Stimulated activated CD4-positive, alpha-beta T cell treated with anti-CD3 and anti-CD28 coated beads, TNF-alpha, amount 100 ng/mL, for 24 hours (primary cell): ENCODE measurements at places on chromosomes 5 and 9.

DNA sequence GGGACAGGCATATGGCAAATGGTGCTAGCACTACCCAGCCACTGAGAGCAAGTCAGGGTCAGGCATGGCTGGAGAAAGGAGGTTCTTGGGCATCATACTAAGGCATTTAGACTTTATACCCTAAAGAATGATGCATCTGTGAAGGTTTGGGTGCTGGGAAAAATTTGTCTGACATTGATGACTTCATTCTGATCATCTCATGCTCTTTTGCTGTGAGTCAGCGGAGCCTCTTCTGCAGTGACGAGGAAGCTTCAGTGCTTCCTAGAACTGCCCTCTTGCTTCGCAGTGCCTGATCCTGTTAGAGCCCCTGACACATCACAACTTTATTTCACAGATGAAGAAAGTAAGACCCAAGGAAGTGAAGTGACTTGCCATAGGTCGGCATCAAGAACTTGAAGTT, 266.6 kb upstream of the GAS1 start:
- DNase-seq = no peak

DNA sequence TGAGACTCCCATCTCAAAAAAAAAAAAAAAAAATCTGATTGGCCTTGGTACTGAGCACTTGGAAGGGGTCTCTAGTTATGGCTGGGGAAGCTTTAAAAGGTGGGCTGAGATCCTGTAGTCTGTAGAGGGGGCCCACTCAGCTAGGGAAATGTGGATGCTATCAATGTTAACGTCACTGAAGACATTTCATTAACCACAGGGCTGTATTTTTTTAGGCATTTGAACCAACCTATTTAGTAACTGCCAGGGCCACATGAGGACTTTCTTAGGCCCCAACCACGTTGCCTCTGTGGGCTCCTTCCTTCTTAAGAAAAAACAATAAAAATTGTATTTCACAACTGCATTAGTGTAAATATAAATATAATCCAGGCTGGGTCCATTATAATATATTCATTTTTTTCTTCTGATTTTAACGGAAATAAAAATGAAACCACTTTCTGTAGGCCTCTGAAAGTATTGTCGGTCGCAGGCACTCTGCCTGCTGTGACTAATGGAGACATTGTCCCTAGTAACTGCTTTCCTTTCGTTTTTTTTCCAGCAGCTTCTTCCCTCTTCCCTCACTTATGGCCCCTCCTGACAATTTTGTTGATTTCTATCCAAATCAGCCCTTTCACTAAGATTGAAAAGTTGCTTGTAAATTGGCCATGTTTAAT, 71.6 kb downstream of the GCNT1 start:
- no peak for DNase-seq

DNA sequence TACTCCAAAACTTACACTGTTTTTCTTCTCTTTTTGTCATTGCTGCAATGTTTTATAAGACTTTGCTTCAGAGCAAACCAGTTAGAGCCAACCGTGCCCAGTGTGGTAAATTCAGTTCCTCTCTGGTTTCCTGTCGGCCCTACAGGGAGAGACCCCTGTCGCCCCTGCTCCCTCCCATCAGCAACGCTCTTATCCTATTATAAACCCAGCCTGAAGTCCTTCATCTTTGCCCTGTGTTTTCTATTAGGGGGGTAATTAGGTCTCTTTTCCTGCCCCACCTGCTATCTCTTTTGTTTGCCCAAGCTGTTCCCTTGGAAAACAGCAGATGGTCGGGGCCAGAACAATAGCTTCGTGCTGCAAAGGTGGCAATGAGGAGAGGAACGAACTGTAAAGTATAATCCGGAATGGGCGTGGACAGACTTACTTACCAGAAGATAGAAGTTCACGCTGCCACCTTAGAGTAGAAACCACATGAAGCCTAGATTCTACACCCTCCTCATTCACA, 21.4 kb upstream of the OTULINL start:
- DNase-seq = no peak

GRCh38 chr9:94799578-94800264, 73.2 kb downstream of the AOPEP start:
- DNase-seq = no peak

GRCh38 chr9:86321373-86321772, 32.8 kb downstream of the TUT7 start:
- no peak for DNase-seq

DNA sequence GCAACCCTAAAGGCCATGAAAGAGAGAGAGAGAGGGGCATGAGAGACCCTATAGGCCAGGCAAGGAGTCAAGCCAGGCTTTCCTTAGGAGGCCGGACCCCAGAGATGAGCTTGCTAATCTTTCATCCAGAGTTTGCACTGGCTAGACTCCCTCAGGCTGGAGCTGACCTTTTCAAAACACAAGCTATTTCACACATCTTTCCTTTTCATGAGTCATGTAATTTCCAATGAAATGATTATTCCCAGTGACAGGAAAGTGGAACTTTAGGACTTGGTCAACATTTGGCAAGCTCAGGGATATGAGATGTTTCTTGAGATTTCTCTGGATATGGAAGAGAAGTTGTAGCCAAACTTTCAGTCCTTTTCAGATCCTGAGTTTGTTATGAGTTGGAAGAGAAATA, 117.7 kb downstream of the TARS1 start:
- no peak for DNase-seq

GRCh38 chr5:180639741-180640610, 9.4 kb downstream of the FLT4 start:
- no peak for DNase-seq

GRCh38 chr5:150585781-150586341, 54.6 kb upstream of the SYNPO start:
- no peak for DNase-seq

DNA sequence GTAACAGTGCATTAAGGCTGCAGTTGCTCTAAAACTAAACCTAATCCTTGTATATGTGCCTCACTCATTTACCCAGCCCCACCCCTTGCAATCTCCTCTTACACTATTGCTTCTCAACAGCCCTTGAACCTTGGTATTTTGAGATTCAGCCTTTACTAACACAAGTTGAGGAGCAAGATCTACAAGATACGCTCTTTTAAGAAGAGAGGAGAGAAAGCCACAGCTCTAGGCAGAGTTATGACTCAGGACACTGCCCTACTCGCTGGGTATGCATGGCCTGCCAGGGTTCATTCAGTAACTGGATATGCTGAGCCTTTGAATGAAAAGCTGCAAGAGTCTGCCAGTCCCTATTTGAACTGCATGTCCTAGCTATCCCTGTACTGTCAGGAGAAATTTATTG, 219.5 kb downstream of the PCSK5 start:
- no peak for DNase-seq

- no peak for DNase-seq
These were observed 1.0 kb upstream of the ALDH1B1 start for GRCh38 chr9:38391278-38392118.

DNA sequence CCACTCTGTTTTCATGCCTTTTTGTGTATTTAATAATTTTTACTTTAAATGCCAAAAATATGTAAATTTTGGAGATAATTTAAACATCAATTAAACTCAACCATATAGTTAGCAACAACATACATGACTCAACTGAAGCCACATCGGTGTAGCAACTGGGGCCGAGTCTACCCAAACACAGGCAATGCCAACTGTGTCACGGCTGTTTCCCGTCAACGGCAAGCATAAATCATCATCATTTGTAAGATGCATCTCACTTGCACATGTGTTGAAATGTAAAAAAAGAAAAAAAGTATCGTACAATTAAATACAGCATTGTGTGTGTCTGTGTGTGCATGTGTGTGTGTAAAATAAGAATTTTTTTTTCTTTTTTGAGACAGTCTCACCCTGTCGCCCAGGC, 160.1 kb upstream of the TAS2R1 start:
- no peak for DNase-seq

DNA sequence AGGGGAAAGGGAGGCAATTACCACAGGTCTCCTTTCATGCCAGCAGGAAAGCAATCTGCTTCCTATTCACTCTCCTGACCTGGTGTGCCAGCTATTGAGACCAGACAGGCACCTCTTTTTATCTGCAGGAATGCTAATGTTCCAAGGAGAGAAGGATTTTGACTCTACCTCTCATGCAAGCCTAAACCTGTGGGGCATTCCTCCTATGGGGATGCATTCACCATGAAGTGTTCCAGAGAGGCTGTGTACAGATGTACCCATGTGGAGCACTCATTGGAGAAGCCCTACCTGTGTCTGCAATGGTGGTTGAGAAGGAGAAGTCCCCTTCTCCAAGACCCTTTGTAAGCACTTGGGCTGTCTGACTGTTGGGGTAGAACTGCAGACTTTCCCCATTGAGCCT, 45.4 kb upstream of the EDIL3 start:
- DNase-seq = no peak

- DNase-seq = no peak
These were observed 296.7 kb upstream of the PANK3 start for GRCh38 chr5:168875832-168876231.

- no peak for DNase-seq
These were observed 13.4 kb upstream of the SPINK1 start for GRCh38 chr5:147844846-147845245.

DNA sequence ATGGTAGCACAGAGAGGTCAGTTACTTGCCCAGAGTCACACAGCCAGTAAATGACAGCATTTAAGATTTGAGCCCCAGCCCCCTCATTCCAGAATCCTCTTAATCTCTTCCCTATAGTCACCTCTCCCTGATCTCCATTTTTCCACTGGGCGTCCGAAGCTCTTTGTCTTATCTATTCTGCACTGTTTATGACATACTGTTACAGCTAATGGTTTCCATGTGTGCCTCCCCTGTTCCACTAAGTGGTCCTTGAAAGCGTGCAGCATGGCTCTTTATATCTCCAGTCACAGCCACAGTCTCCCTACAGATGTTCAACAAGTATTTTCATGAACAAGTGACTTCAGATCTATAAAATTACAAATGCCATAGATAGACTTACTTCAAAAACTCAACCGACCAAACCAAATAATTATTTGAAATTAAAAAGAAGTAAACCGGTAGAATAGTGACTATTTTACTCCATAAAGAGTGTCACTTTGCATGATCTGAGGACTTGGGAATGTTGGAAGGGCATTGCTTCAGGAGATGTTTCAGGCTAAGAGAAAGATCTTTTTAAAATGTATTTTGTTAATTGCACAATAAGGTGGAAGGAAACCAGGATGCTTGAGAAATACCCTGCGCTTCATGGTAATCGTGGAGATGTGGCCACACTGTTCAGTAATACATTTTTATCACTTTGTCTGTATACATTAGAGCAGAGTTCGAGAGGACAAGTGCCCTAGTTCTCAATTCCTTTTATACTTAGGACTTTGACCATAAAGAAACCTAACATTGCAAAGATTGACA, 237.2 kb downstream of the FBXL7 start:
- DNase-seq = no peak

GRCh38 chr9:11128156-11128555, 515.4 kb upstream of the PTPRD start:
- no peak for DNase-seq

- no peak for DNase-seq
These were observed 167.0 kb downstream of the TTC39B start for GRCh38 chr9:15140051-15140450.

GRCh38 chr9:115513148-115513547, 395.2 kb upstream of the TNC start:
- DNase-seq = no peak

DNA sequence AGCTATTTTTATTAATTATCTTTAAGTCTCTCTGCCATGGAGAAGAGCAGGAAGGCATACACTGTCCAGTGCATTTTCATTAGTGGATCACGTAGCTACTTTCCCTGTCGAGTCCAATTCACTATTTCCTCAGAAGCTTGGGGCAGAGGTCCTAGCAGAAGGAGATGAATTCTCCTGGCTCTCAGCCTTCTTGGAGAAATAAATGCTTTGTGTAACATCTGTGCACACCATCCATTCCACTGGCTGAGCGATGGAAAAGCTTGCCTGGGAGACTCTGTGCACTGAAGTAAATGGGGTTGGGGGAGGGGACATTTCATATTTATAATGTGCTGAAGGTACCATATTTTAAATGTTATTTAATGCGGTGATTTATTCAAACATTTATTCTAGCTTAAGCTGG, 23.4 kb downstream of the PROP1 start:
- DNase-seq = no peak

DNA sequence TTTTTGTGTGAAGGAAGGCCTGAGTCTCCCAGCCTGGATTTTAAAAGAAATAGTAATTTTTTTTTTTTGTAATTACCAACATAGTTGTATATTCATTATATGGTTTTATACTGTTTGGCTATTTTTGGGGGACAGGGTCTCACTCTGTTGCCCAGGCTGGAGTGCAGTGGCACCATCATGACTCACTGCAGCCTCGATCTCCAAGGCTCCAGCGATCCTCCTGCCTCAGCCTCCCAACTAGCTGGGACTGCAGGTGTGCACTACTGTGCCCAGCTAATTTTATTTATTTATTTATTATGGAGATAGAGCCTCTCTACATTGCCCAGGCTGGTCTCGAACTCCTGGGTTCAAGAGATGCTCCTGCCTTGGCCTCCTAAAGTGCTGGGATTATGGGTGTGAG, 5.1 kb downstream of the LRRC8A start:
- no peak for DNase-seq

DNA sequence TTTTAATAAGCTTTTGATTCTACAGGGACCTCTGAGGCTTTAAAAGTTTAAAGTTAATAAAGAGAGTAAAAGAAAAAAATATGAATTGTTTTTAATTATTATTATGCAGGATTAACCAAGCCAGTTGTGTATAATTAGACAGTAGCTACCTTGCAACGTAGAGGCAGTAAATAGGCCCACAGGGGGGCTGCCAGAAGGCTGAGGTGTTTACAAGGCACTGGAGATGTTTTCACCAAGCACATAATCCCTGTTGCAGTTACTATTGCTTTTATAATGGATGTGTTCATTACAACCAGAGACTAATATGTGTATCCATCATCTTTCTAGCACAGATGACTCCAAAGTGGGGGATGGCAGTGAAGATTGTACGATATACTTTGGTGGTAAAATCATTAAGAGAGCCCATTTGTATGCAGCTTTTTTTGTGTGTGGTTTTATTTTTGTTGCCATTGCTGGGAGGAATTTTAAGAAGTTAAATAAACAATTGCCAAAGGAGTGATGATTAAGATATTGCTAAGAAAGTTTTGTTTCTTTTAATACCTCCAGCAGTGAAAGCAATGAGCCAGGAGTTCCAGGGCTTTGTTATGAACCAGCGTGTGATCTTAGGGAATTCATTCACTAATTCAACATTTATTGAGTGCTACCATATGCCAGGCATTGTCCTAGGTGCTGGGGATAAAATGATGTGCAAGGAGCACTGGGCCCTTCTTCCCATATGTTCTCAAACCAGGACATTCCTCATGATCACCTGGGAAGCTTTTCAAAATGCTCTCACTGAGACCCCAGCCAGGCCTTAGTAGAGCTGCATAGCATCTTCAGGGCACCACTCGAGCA, 138.7 kb upstream of the EFNA5 start:
- DNase-seq = no peak

GRCh38 chr5:148825716-148826052, 727 bp upstream of the ADRB2 start:
- DNase-seq = no peak

- DNase-seq = no peak
These were observed 116.2 kb downstream of the PRELID2 start for GRCh38 chr5:145718956-145719355.

DNA sequence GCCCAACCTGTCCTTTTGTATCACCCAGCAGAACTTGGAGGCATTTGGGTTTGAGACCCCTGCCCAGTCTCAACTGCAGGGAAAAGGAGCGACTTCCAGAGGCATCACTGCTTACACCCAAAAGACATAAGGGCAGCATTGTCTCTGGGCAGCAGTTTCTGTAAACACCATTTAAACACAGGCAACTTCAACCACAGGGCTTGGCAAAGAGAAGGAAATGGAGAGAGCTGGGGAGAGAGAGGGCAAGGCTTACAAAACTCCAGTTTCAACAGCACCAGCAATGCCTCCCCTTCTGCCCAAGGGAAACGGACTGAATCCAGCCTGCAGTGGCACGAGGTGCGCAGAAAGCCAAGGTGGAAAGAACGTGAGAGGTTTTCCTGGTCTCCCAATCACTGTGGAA, 147.6 kb downstream of the ROR2 start:
- DNase-seq = no peak
